Urothelium cell line (cell line): ENCODE measurements at places on chromosomes 12 and 14.

GRCh38 chr14:98582276-98582675 lies 689.7 kb downstream of the BCL11B start:
- DNase-seq, result no peak

- DNase-seq, result no peak
These were observed 31.3 kb upstream of the DLK1 start for GRCh38 chr14:100695423-100695738.

DNA sequence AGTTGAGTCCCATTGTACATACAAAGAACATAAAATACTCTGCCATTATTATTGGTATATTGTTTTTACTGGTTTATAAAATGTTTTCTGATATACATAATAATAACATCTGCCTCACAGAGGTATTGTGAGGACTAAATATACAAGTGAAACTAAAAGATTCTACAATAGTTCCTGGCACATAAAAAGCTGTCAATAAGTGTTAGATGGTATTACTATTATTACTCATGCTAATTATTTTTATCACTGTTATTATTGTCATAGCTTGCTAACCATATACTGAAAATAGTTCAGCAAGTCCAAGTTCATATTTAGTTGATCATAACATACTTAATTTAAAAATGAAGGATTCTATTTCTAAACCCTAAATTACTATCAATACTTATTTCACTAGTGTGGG lies 34.4 kb downstream of the BTG1 start:
- DNase-seq, result no peak

DNA sequence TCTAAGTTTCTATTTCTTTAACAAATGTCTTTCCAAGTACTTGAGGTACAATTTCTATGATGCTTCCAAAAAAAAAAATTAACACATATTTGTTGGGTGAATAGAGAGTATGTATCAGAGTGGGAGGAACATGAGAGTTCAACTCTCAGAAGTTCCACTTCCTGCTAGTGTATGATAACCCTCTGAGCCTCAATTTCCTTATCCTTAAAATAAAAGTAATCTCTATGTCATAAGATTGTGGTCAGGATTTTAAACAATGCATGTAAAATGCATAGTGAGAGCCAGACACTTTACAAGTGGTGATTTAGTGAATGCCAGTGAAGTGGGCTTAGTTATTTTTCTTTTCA lies 270.3 kb upstream of the AMIGO2 start:
- no peak for DNase-seq

- no peak for DNase-seq
These were observed 141.1 kb downstream of the PAWR start for GRCh38 chr12:79549531-79550271.

GRCh38 chr12:82527165-82527780 lies 159.4 kb upstream of the TMTC2 start:
- DNase-seq, result peak; percentile 8

GRCh38 chr14:85536833-85537190 lies 6.9 kb downstream of the FLRT2 start:
- DNase-seq, result no peak

GRCh38 chr14:50520947-50521815 lies 11.2 kb downstream of the MAP4K5 start:
- peak; percentile 57 for DNase-seq

DNA sequence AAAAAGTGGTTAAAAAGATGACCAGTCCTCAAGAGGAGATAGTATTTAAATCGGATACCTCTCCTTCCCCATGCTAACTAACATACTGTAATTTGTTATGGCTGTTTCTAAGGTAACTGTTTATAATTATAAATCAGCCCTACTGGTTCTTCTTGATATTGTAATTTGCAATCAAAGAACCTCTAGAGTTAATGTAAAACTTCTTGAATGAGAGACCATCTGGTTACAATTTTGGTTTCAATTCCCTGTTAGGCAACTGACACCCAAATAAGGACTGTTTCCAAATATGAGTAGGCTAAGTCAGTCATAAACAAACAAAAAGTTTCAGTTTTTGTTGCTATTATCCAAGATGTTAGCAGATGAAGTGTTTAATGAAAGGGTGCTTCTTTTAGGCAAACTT lies 120.2 kb upstream of the DNM1L start:
- DNase-seq, result no peak

DNA sequence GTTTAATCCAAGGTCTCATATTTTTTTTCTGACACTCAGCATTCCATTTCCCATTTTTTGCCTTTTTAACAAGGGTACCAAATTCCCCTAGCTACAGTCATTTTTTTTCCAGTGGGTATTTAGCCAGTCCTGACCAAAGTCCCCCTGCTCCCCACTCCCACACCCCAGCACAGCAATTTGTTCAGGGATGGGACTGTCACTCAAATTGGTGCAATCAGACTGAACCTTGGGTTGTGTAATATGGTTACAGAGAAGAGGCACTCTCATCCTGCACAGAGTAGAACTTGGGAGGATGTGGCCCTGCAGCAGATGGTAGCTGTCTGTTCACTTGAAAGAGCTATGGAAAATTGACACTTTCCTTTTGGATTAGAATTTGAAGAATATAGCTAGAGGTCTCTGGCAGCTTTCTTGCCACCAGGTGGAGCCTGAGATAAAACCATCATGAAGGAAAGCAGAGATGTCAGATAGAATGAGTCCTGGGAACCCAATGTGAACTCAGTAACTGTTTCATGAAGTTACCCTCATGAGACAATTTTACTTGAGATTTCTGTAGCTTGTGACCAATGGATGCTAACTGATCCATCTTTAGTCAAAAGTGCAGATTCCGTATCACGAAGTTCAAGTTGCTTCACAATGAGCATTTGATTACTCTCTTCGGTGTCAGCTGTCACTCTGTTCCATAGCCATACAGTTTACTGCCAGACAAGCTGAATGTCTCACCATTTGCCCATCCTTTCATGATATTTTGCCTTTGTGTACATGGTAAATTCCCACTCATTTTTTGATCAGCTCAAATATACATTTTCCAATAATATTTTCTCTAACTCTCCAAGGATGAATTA lies 394.0 kb upstream of the SYT1 start:
- peak; percentile 13 for DNase-seq

DNA sequence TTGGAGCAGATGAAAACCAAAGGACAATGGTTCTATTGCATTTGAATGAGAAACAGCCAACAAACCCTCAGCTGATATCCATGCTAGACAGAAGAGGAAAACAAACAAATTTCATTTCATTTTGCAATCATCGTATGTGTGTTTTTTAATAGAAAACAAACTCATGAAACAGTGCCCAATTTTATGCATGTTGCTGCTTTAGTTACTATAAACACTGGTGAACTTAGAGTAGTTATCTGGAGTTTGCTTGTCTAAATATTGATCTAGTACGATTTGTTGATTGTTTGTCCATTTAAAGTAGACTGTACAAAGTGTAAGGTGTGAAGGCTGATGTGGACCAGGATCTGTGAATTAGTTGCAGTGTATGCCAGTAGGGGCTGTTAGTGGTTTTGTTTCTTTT lies 166.6 kb downstream of the KITLG start:
- DNase-seq, result no peak

DNA sequence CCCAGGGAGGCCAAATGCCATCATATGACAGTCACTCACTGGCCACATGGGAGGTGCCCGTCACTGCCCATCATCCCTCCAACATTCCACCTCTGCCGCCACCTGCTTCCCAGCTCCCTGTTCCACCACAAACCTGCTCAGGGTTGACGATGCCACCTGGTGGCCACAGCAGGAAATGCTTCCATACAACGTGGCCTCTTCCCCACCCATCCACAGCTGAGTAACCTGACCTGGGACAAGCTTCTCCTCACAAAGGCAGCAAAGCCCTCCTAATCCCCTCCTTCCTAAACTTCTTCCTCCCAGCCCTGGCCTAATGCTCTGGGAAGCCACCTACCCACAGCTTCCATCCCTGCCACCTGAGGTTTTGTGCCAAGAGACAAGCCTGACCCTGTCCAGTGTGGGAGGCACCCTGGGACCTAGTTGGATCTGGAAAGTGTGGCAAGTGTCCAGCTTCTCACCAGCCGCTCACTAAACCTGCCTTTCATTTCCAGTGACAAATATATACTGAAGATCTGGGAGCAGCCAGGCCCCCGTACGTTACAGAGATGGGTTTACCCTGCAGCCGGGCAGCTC lies 4.3 kb downstream of the DEGS2 start:
- peak; percentile 10 for DNase-seq

DNA sequence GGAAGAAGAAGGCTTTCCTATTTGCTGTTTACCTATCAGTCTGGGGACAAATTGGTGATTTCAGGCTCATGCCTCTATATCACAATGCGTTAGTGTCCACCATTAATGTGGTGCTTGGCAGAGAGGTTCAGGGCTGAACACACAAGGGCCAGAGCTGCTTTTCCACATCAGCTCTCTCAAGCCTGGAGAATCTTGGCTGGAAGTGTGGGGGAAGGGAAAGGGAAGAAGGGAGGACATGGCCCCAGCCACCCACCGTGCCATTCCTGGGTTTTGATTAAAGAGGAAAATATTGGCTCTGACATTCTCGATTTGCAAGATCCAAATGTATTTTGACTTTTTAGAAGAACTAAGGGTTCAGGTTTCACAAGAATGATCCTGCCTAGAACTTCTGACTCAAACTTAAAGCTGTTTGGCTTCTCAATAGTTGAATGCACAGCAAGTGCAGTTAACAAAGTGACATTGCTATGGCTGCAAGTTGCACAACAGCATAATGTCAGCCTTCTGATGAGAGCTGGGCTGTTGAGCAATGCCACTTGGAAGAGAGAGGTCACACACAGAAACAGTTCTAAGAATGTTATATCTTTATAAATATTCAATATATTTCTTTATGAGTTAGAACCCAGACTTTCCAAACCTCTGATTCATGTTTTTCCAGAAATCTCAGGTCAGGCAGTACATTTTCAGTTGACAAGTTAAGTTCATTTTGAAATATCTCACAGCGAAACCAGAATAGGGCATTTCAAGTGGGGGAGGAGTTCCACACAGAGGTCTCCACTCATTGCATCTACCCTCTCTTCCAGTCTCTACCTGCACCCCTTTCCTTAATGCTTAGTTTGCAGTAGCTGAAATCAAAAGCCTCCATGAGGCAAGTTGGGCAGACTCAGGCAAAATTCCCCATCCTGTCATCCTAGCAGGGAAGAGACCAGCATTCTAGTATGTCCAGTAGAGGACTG lies 25.3 kb downstream of the IGF1 start:
- no peak for DNase-seq

DNA sequence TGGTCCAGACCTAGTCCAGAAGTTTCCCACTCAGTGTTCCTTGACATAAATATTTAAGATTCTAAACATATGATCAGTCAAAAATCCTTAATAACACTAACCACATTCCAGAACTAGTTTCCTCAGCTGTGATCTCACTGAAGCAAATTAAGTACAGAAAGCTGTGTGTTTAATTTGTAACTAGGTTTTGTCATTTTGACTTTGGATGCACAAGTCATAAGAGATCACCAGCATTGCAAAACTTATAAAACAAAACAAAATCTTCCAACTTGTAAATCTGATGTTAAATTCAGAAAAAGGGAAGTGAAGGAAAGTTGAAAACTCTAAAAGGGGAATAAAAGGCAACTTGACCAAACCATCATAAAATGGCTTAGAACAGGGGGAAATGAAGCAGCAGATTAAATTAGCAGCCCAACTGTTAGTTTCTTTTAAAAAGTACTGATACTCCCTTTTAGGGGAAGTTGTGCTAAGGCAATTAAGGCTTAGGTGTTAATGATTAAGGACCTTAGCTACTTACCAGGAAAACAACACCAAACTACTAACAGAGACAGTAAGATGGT lies 56.6 kb downstream of the SH2B3 start:
- no peak for DNase-seq

DNA sequence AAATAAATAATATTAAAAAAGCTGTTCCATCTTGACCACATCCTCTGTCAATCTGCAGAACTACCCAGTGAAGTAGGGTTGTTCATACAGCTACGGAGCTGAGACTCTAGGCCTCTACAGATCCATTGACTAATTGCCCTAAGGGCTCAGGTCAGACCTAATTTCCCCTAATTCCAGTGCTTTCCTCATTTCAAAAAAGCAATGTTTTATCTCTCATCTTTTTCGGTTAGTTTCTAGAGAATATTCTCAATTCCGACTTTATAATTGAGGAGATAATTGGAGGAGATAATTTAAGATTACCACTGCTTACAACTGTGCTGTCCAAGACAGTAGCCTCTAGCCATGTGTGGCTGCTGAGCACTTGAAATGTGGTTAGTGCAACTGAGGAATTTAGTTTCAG lies 167.1 kb downstream of the KIF21A start:
- DNase-seq, result no peak

- no peak for DNase-seq
These were observed 441.1 kb downstream of the BCAT1 start for GRCh38 chr12:24507827-24508226.

- DNase-seq, result no peak
These were observed 22.8 kb upstream of the KLHDC2 start for GRCh38 chr14:49745191-49745590.

DNA sequence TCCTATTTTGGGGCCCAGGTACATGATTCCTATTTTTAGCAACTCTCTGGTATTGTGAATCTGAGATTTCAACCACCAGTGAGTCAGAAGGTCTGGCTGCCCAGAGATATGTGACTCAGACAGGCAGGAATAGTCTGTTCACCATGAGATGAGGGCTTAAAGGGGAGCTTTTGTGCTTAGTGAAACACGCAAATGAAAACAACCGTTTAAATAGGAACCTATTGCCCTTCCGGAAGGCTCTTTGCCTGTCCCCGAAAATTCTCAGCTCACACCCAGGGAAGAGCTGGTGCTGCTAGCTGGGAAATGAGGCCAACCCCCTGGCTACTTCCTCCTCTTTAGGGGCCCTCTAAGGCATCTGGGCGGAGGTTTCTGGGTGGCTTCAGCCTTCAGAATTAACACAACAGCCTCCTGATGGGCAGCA lies 283.6 kb downstream of the CACNA1C start:
- DNase-seq, result peak; percentile 93

DNA sequence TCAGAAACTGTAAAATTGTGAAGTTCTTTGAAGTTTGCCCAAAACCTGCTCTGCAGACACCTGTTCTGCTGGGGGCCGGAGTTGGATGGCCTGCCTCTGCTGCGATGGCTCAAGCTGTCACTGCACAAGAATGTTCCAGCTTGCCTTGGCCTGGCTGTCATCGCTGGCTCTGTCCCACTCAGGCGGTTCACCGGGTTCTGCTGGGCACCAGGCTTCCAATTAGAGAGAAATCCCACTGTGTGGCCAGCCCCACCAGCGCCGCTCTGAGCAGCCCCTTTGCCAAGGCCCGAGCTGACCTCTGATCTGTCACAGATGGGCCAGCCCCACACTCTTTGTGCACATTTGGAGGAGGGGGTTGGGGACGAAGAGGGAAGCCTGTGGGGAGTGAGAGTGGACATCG lies 71.7 kb upstream of the GPATCH2L start:
- no peak for DNase-seq

DNA sequence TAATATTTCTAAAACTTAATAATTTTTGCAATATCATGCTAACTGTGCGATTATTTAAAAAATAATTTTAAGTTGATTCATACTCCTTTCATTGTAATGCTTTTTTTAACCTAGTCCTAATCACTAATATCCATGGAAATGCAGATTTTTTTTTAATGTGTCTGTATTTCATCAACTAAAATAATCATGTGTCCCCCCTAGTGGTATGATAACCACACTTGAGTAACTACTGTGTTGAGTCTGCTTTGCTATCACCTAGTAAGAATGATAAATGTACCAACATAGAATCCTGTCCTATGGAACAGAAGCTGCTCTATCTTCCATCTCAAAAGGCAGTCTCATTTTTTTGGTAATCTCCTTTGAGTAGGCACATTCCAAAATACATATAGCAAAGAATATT lies 19.1 kb upstream of the SYNE2 start:
- no peak for DNase-seq

- no peak for DNase-seq
These were observed 27.2 kb downstream of the SPX start for GRCh38 chr12:21553329-21553675.
